ENCODE measurements at places on chromosomes 16 and 17.

DNA sequence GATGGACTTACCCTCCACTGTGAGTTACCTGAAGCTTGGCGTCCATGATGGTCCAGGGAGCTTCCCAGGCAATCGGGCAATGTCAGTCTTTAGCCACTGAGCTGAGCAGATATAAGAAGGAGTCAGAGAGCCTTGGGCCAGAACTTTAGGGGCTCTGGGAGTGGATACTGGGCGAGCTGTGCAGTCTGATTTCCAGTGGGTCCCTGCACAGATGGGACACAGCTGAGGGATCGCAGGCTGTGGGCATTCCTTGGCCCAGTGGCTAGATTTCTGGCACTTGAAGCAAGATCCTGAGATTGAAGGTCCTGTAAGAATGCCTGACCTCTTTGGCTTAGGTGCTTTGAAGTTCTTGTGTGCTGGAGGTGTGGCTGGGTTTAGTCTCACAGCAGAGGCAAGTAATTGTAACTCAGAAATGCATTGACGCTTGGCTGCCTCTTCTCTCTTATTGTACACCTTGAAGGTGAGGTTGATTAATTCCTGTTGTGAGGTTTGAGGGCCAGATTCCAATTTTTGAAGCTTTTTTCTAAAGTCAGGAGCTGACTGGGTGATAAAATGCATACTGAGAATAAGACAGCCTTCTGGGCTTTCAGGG is 2283.8 kb downstream of the TP53TG3F start:
- DNase-seq: no peak

- no peak for DNase-seq
Measured at GRCh38 chr17:33370401-33370800, 77.3 kb upstream of the ASIC2 start.

GRCh38 chr16:31143011-31143693 is 6.7 kb downstream of the PRSS36 start:
- no peak for DNase-seq

DNA sequence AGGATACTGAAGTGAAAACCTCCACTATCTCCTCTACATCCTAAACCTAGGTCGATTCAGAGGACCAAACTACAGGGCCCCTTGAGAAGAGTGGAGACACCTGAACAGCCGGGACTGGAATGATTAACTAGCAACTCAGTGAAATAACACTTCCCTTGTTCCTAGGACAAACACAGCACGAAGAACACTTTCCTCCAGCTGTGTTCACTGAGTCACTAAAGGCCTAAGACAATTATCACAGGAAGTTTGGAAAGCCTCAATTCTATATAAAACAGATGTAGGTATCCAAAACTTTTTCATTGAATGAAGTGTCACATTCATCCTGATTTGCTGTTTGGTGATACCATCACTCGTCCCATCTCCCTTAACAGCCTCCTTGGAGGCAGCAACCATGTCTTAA is 15.5 kb upstream of the CUEDC1 start:
- DNase-seq: no peak

DNA sequence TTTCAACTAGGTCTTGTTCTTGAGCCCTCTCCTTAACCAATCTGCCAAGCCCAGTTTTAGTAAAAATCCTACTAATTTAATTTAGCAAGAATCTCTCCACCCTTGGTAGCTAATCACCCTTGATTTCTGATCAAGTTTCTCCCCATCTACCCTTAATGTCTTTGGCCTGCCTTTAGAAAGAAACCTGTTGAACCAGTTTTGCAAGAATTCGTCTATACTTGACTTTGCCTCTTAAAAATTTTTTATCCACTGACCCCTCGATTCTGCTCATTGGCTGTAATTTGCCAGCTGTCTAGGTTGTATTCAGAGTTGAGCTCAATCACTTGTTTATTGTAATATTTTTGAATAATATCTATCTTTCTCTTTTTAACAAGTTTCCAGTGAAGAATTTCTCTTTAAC is 1138.5 kb downstream of the CDH11 start:
- no peak for DNase-seq

DNA sequence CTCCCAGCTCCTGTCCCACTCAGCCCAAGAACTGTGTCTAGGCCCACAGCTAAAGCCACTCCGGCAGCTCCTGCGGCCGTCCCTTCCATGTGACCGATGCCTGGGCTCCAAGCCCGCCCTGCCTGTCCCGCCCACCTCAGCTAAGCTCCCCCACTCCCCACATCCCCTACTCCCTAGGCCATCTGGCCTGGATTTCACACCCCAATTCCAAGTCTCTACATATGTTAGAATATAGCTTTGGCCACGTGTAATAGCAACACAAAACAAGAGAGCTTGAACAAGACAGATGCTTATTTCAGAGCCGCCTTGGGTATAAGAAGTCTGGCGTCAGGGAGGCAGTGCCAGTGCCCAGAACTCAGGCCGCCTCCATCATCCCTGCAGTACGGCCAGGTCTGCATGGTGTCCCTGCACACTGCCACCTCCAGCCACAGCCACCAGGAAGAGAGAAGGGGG is 30.0 kb upstream of the USP22 start:
- DNase-seq: no peak

- DNase-seq: no peak
Measured at GRCh38 chr16:84454611-84455010, 49.8 kb downstream of the MEAK7 start.

GRCh38 chr17:57557416-57557815 is 187.7 kb downstream of the CCDC182 start:
- DNase-seq: no peak

DNA sequence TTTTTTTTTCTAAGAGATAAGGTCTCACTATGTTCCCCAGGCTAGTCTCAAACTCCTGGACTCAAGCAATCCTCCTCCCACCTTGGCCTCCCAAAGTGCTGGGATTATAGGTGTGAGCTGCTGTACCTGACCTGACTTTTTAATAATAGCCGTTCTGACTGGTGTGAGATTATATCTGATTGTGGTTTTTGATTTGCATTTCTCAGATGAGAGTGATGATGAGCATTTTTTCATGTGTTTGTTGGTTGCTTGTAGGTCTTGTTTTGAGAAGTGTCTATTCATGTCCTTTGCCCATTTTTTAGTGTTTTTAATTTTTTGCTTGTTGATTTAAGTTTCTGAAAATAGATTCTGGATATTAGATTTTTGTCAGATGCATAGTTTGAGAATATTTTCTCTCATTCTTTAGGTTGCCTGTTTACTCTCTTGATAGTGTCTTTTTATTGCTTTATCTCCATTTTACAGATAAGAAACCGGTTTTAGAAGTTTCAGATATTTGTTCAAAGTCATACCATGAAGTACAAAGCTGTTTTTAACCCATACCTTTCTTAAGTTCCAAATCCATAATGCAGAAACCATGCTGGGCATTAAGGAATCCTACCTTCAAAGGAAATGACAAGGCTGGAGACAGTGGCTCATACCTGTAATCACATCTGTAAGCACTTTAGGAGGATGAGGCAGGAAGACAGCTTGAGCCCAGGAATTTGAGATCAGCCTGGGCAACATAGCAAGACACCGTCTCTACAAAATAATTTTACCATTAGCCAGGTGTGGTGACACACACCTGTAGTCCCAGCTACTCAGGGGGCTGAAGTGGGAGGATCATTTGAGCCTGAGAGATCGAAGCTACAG is 168.4 kb upstream of the TBX2 start:
- DNase-seq: no peak

DNA sequence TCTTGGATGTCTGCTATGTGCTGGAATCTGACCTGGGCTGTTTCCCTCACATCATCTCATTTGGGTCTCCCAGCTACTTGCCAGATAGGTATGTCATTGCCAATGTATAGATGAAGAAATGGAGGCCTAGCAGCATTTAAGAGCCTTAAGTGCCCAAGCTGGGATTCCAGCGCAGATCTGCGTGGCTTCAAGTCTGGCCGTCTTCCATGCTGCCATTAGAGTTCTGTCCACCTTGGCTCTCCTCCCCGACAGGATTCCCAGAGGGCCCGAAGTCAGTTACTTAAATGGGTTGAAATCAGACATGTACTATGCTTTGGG is 33.0 kb upstream of the CCR7 start:
- no peak for DNase-seq

- DNase-seq: no peak
Measured at GRCh38 chr16:10386517-10387100, 748 bp downstream of the ATF7IP2 start.

DNA sequence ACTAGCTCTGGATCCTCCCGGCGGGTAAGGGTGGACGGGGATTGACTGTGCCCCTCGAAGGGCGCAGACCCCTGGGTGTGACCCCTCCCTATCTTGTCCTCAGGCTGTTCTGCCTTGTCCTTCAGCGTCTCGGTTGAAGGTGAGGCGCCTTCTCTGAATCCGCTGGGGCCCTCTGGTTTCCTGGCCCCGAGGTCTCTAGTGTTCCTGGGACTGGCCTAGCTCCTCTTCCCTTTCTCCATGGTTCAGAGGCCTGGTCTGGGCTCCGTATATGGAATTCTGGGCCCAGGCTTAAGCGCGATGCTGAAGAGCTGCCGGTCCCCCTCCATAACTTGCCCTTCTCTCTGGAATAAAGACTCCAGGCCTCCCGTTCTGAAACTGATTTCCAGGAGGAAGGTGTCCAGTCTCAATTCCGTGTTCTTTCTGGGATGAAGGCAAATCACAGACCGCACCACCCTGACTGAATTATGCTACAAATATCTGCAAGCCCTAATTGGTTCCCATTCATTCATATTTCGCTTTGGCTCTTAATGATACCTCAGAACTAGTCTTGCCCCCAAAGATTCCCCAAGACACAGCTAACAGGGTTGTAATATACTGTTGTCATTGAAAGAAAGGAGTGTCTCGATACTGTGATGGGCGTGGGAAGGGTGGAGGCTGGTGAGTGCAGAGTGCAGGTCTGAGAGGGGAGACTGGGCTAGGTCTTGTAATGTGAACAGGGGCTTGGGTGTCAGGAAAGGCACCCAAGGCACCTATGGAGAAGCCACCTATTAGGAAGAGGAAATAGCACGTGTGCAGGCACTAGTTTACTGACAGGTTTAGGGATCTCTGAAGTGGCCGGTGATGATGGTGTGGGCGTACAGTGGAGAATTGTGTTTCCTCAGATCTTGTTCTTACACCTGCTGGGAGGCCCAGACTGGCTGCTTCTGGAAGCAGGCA is 851 bp downstream of the EDC4 start:
- DNase-seq: no peak

DNA sequence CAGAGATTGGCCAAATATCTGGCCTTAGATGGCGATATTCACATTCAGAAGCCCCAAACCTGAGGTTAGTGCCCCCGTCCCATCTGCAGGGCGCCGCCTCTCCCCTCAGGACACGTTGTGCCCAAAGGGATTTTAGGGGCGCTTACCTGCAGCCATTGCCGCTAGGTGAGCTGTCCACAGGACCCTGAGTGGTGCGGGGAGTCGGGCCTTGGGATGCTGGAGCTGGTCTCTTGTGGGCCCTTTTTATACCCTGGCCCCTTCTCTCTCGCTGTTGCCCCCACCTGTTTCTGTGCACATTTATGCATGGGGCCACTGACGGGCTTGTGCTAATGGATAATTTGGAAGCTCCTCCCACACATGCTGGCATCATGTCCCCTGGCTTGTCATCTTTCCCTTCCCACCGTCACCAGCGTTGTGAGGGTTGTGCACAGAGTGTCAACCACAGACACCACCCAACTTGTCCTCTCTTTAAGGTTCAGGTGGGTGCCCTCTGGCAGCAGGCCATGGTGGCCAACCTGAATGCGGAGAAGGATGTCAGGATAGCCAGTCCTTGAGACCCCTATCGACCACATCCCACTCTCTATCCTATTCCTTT is at the start of gene CSHL1:
Gene CSHL1, minus strand, starts transcription at position 218 of the 595 bp plus-strand sequence. Its CDS starts 62 bp downstream, at position 156.
- DNase-seq: no peak

GRCh38 chr16:6484081-6484480 is 848.6 kb upstream of the RBFOX1 start:
- DNase-seq: no peak

DNA sequence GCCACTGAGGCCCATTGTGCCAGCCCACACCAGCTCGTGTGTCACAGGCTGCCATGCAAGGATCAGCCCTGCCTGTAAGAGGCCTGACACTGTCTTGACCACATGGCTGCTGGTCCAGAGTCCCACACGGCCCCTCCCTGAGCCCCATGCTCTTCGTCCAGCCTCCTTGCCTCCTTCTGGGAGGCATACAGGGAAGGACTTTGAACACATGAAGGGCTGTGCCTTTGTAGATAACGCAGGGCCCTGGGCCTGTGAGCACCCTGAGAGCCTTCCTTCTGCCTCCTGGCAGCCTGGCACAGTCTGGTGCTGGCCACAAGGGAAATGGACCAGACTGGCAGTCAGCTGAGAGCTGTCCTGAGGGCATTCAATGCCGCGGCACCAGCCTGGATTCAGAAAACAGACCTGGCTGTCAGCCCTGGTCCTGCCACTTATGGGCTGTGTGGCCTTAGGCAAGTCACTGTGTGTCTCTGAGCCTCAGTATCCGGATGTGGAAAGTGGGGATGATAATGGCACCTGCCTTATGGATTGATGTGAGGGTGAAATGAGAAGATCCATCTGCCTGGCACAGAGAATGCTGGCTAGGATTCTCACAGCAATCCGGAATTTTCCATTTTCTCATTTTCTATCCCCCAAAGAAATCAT is 19.2 kb upstream of the SPNS2 start:
- no peak for DNase-seq

- no peak for DNase-seq
Measured at GRCh38 chr17:35002876-35003551, 22.7 kb downstream of the LIG3 start.

DNA sequence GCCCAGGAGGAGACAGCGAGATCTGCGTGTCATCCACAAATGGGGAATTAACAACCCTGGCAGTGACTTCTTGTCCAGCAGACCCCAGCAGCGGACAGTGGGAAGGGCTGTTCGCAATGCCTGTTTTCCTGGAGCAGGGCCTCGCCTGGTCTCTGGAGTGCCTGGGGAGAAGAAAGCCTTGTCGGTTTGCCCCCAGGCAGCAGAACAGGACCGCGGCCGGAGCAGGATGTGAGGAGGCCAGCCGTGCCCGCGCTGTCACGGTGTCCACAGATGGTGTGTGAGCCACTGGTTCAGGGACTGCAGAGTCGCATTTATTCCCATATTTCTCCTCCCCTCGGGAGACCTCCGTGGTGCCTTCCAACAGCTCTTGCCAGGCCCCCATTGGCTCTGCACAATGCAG is 68.5 kb upstream of the GSE1 start:
- no peak for DNase-seq

DNA sequence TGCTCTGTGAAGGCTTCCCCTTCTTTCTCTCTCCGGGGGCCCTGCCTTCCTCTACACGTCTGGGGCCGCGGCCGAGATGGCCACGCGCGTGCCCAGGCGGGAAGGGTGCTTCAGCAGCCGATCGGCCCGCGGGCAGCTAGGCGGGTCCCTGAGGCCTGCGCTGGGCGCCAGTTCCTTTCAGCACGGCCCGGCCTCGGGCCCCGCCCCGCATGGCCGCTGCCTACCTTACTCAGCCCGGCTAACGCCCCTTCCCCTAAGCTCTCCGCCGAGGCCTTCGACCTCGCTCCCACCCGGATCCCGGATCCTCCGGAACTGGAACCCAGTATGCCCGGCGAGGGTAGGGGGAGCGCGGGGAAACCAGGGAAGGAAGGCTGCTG is 335 bp downstream of the TMEM11 start:
- DNase-seq: no peak

GRCh38 chr17:43868226-43868994 is 21.4 kb downstream of the CD300LG start:
- no peak for DNase-seq

Data from SIG-M5 (cell line).